ENCODE measurements at places on chromosomes 7 and 10.

DNA sequence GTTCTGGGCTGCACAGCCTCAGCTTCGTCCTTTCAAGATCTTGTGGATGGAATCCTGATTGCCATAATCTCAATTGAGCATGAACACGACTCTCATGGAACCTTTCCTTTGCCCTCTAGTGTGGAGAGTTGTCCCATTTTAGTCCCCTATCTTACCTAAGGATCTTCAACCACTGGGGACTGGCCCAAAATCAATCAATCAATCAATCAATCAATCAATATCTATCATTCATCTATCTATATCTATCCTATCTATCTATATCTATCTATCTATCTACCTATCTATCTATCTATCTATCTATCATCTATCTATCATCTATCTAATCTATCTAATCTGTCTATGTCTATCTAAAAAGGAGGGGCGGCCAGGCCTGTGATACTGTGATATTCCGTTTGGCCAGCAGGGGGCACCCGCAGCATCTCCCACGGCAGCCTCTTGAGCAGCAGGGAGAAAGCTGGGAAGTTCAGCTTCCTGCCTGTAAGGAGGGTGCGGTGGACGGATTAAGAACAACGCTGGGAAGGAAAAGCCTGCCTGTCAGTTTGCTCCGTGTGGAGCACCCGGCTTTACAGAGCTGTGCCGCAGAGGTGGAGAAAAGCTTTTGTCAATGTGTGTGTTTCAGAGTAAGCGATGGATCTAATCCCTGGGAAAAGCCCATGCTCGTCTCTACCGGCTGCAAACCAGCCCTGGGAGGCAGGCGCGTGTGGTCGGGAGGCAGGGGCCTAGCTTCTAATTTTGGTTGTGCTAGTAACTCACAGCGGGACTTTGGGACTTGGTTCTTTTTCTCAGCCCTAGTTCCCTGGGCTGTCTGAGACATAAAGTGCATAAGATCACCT lies 124.9 kb downstream of the SH2D4B start:
- peak; percentile 47 for DNase-seq

GRCh38 chr7:15214976-15215375 lies 312.4 kb upstream of the DGKB start:
- DNase-seq = peak; percentile 3

GRCh38 chr7:144842377-144842851 lies 6.6 kb upstream of the TPK1 start:
- no peak for DNase-seq

DNA sequence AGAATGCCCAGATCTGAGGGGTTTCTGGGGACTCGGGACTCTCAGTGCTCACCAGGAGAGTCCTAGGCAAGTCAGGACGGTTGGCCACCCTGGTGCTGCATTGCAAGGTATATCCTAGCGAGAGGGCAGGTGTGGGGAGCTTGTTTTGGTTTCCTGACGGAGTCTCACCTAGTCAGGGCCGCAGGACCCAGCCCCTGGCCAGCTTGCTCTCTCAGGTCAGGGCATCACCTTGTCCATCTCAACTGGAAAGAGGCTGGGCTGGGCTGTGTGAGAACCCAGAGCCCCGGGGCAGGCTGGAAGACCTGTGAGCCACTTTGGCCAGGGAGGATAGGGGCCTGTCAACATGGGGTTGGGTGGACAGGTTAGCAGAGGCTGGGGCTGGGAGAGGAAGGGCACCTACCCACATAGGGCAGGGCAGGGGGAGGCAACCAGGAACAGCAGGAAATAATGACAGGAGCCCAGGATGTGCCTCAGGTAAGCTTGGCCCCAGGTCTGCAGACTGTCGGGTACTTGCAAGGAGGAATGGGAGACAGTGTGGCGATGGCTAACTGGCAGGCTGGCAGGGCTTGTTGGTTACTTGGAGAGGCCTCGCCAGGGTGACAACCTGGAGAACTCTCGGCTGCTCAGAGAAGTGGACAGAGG lies 31.5 kb downstream of the DNAJB12 start:
- DNase-seq = no peak

- DNase-seq = no peak
Observed at GRCh38 chr10:5666008-5666840, at the start of gene ASB13. Gene ASB13 (minus strand): TSS chr10:5666595. CDS start chr10:5666551, 44 bp downstream.

DNA sequence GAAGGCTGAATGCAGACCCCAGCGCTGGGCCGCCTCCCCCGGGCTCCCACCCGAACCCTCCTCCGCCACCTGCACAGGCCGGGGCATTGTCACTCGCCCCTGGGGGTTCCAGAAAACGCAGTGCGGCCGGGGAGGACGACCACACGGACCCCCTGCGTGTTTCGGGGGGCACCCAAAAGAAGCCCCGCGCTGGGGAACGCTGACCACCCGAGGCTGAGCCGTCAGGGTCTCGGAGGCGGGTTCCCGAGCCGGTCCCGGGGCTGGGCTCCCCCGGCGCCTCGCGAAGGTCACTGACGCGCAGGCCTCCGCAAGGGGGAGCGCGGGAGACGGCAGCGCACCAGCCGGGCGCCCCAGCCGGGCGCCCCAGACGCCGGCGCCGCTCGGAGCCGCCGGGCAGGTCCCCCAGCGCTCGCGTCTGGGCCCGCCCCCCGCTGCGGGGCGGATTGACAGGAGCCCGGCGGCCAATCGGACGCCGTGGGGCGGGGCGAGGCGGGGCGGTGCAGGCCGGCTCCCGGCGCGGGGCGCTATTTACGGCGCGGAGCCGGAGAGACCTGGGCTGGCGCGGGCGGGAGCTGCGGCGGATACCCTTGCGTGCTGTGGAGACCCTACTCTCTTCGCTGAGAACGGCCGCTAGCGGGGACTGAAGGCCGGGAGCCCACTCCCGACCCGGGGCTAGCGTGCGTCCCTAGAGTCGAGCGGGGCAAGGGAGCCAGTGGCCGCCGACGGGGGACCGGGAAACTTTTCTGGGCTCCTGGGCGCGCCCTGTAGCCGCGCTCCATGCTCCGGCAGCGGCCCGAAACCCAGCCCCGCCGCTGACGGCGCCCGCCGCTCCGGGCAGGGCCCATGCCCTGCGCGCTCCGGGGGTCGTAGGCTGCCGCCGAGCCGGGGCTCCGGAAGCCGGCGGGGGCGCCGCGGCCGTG lies at the start of gene BAMBI:
Gene BAMBI (plus strand): TSS at position 554 of the 920 bp plus-strand sequence. CDS start 377 bp downstream, outside the sequence.
- peak; percentile 49 for DNase-seq

DNA sequence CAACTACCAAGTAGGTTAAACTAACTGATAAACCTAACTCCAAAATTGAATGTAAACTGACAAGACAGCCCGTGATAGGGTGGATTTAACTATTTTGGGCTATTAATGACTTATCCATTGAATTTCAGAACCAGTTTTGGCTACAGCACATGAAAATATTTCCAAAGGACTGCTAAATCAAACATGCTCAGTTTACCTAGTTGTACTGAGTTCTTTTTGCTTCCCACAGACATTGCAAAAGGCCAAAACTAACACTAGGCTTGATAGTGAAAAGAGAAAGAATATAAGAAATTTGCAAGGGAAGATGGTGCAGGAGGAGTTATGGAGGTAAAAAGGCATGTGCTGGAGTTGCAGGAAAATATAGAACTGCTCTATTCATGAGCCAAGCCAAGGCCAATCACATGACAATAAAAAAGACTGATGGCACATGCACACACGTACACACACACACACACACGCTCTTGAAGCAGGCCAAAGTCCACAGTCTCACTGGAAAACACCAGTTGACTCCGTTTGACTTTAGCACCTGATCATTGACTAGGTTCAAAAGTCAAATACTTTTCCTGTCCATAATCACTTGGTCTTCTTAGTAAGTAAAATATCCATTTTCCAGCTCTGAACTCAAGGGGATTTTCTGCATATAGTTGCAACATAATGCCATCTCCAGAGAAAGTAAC lies 76.0 kb upstream of the AGBL3 start:
- no peak for DNase-seq

- DNase-seq = no peak
Observed at GRCh38 chr10:7593063-7593462, 73.7 kb downstream of the ITIH5 start.

GRCh38 chr10:36425131-36425797 lies 700.1 kb upstream of the ANKRD30A start:
- DNase-seq = no peak

DNA sequence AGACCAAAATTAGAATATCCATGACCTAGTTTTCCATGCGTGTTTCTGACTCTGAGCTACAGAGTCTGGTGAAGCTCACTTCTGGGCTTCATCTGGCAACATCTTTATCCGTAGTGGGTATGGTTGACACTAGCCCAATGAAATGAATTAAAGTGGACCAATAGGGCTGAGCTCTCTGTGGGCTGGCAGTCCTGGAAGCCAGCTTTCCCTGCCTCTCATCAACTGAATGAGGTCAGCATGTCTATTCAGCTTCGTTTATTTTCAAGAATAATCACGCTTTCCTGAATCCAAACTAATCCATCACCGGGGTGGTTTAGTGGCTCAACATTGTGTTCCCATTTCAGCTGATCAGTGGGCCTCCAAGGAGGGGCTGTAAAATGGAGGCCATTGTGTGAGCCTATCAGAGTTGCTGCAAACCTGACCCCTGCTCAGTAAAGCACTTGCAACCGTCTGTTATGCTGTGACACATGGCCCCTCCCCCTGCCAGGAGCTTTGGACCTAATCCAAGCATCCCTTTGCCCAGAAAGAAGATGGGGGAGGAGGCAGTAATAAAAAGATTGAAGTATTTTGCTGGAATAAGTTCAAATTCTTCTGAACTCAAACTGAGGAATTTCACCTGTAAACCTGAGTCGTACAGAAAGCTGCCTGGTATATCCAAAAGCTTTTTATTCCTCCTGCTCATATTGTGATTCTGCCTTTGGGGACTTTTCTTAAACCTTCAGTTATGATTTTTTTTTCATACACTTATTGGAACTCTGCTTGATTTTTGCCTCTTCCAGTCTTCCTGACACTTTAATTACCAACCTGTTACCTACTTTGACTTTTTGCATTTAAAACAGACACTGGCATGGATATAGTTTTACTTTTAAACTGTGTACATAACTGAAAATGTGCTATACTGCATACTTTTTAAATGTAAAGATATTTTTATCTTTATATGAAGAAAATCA lies 35.5 kb downstream of the CAV1 start:
- DNase-seq = no peak

- no peak for DNase-seq
Observed at GRCh38 chr7:135928136-135928535, 49.0 kb downstream of the MTPN start.

DNA sequence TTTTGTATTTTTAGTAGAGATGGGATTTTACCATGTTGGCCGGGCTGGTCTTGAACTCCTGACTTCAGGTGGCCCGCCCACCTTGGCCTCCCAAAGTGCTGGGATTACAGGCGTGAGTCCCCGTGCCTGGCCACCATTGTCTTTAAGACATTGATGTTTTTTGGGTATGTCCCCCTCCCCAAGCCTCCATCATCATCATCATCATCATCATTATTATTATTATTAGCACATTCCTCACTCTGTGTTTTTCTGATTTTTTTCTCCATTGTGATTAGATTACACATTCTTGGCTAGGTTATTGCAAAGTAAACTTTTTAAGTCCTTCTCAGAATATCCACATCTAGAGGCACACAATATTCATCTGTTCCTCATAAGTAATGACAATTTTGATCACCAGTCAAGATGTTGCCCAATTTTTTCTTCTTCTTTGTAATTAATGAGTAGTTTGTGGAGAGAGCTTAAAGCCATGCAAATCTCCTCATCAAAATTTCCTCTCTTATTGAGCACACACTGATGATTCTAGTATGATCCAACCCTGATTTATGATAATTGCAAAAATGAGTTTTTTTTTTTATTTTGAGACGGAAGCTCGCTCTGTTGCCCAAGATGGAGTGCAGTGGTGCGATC lies 47.5 kb downstream of the EPC1 start:
- no peak for DNase-seq
